Fibroblast of the aortic adventitia (primary cell): ENCODE measurements at places on chromosomes 2 and 18.

DNA sequence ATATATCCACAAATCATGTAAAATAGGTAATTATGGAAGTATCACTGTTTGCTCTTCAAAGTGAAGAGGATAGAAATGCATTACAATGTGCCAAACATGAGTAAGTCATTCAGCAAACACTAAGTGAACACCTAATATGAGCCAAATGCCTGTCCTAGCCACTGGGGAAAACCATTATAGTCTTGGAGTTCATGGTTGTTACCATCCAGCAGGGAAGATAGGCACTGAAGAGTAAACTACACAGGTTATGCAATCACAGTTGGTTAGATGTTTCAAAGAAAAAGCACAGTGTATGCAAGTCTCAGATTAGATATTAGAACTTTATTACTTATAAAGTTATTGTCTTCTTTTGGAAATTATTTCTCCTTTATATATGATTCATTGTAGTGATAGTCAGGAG is 3.9 kb upstream of the SERPINB2 start:
- DNase-seq: peak; percentile 55

DNA sequence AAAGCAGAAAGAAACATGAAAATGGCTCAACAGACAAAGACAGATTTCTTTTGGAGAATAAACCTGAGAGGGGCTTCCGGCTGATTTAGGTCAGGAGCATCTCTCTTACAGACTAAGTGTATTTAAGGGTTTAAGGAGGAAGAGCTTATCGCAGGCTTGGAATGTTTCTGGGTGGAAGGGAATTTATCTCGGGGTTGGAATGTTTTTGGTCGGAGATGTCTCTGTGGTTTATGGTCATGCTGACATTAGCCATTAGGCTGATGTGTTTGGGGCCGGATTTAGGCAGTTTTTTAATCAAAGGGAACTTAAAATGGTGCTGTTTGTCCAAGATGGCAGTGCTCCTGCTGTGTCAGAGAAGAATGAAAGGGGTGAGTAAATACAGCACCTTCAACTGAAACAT is 14.4 kb upstream of the PSMA8 start:
- DNase-seq: peak; percentile 19

DNA sequence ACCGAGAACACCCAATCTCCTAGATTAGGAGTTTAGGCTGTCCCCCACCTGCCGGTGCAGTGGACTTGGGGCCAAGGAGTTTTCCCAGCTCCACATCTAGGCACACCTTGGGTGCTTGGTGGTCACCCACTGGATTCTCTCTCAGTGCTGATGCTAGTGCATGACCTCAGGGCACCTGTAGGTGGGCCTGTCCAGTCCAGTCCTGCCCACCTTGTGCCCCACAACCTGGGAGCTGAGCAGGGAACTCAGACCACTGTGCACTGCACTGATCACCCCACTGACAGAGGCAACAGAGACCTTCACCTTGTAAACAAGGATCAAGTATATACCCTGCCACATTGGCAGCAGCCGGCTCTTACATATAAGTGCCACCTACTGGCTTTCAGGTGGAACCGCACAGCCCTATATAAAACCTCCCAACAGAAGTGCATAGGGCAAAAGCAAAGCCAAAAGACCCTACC is 12.7 kb upstream of the CDH19 start:
- DNase-seq: no peak

DNA sequence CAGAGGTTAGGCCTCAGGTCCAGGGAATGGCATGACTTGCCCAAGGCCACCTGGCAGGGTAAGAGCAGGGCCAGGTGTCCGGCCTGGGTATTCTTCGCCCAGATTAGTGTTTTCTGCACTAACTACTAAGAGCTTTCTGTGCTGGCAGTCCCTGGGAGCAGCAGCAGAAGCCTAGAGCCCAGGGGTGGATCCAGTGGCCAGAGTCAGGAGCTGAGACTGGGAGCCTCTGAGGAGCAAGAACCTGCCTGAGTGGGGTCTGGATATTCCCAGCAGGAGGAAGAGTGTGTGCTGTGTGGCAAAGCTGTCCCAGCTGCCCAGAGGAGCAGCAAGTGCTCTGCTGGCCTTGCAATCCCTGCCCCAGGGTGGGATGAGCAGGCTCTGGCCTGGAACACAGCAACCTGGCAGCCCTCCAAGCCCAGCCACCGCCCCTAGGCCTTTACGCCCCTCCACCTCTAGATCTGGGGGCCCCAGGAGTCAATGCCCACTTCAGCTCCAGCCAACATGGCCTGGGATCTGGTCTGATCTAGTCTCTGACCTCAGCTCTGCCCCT is 30.7 kb upstream of the GPAT2 start:
- DNase-seq: no peak

DNA sequence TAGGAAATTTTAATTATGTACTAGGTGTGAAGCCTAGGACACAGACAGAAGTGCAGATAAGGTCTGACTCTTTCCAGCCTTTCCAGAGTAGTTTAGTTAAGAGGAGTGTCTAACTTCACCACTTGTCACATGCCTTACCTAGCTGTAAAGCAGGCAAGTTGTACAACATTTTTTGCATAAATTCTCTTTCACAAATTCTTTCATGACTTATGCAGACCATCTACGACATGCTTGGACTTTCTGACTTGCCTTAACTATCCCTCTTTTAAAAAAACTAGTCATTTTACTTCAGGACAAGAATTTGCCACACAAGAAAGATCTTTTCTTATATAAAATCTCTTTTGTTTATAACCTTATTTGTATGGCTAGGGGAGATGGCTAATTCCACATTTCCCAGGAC is 1273.6 kb upstream of the SLC39A10 start:
- no peak for DNase-seq

DNA sequence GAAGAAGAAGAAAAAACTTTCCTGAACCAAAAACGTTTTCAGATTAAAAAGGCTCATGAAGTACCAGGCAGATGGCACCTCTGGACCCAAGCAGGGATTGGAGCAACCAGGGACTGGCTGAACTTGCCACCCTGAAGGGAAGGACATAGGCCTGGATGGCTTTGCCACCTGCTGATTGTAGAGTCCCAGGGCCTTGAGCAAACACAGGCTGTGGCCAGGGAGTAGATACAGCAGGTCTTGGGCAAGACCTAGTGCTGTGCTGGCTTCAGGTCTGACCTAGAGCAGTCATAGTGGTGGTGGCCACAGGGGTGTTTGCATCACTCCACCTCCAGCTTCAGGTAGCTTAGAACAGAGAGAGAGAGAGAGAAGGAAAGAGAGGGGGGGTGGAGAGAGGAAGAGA is 231.5 kb upstream of the FBXO11 start:
- no peak for DNase-seq

DNA sequence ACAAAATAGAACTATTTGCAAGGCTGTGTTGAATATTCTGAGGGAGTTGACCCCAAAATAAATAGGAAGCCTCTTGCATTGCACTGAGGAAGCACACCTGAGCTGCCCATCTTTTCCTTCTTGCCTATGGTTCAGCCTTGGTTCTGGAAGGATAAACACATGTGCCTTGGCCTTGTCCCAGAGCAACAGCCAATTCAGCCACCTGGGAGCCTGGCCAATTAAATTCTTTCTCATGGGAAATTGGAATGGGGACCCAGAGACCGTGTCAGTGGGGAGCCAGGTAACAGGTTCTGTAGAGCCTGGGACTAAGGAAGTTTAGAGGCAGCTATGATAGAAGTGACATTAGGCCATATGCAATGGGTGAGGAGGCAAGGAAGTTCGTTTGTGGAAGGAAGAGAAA is 99.6 kb downstream of the KLF7 start:
- no peak for DNase-seq

DNA sequence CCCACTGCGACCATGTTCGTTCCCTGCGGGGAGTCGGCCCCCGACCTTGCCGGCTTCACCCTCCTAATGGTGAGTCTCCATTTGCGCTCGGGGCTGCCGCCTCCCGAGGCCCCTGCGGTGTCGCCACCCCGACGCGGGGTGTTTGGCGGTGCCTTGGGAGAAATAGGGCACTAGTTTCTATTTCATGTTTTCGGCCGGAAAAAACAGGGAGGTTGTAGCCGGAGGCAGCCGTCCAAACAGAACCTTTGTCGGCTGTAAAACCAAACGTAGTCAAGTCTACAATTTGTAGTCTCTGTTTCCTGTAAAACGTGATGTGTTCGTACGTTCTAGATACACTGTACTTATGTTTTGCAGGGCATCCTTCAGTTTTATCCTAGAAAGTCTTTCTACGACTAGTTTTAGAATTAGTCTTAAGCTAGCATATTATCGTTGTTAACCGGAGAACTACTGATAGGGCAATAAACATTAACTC is 290 bp downstream of the PSMG2 start:
- DNase-seq: no peak

DNA sequence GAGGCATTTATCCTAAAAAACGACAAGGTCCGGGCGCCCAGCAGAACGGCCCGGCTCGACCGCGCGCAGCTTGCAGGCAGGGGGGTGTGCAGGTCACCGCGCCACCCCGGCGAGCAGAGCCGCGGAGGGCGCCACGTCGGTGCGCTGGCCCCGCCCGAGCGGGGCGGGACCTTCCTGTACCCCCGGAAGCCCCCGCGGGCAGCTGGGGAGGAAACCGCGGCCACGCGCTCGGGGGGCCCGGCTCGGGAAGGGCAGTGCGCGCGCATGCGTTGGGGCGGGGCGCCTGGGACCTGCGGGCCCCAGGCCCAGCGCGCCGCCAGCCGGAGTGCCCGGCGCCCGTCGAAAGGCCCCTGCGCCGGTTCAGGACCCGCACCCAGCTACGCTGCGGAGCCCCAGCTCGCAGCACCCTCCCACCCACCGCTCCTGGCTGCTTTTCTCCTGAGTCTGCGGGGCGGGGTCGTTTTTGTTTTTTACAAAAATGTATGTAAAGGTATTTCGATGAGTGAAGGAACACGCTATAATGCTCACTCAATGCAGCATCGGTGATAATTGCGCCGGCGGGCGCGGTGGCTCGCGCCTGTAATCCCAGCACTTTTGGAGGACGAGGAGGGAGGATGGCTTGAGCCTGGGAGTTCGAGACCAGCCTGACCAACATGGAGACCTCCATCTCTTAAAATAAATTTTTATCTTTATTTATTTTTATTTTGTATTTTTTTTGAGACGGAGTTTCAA is 47.7 kb upstream of the POMC start:
- DNase-seq: peak; percentile 51

- no peak for DNase-seq
Measured at GRCh38 chr2:143930891-143931290, 589.0 kb downstream of the ZEB2 start.

- no peak for DNase-seq
Measured at GRCh38 chr2:19691892-19692291, 209.9 kb downstream of the TTC32 start.

- no peak for DNase-seq
Measured at GRCh38 chr18:76721207-76721996, 101.0 kb upstream of the ZNF236 start.
